ENCODE measurements at places on chromosomes 5 and 9.

DNA sequence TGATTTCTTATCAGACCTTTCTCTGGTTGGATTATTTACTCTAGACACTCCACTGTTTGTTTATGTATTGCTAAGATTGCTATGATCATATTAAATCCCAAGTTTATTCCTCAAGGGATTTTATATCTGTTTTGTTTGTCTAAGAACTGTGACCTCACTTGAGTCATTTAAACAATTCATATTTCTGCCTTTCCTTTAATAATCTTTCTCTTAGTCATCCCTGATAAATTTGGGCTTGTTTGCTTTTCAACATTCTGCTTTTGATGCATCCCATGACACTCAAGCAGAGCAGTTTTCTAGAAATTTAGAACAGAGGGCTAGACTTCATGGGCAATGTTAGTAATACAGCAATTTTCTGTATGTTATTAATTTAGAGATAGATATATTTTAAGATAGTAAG is 231.6 kb upstream of the TNC start:
- DNase-seq: no peak

- DNase-seq: no peak
Measured at GRCh38 chr9:37710046-37710445, 43.6 kb upstream of the TRMT10B start.

DNA sequence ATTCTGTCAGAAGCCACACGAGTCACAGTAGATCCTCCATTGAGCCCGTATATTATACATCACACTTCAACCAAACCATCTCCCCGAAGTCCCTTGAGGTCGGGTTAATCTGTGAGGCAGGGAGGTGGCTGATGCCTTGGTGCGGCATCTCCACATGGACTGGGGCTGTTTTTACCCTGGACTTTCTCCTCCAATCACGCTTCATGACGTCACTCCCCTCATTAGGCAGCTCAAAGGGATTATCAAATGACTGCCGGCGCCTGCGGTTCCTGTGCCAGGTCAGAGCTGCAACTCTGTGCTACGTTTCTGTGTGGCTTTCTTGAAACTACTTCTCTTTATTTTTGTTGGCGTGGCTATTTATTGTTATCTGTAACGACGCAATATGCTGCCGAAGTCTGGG is 53.7 kb downstream of the TMOD1 start:
- no peak for DNase-seq

DNA sequence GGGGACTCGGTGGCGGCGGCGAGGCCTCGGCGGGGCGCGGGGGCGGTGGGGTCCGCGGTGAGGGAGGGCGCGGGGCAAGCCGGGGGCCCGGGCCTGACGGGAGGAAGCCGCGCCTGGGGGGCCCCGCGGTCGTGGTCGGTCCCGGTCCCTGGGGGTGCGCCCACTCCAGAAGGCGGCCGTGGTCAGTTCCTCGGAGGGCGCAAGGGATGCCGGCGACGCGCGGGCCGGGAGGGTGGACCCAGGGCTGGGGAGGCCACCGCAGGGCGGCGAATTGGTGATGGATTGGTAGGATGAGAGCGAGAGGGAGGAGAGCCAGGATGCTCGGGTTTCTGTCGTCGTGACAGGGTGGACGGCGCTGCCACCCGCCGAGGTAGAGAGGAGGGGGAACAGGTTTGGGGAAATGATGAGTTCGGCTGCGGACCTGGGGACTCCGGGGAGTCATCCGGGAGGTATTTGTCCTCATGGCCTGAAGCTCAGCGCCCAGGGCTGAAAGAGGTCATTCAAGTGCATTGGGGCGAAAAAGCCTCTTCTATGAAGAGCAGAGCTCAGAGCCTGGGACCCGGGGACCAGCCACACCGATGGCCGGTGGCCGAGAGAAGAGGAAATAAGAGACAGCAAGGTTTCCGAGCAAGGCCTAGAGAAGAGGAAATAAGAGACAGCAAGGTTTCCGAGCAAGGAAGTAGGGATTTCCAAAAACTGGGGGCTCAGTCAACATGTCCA is 557 bp downstream of the GNG10 start:
- DNase-seq: no peak

GRCh38 chr9:110908894-110909293 is 129.4 kb downstream of the LPAR1 start:
- DNase-seq: no peak

DNA sequence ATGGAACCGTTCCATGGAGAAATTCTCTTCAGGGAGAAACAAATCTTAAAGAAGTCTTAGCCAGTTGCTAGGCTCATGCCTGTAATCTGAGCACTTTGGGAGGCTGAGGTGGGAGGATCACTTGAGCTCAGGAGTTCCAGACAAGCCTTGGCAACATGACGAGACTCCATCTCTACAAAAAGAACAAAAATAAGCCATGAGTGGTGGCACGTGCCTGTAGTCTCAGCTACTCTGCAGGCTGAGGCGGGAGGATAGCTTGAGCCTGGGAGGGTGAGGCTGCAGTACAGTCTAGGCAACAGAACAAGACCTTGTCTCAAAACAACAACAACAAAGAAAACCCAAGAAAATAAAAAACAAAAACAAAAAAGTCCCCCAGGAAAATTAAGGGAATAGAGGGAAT is 8.2 kb downstream of the HSPB3 start:
- DNase-seq: no peak

- DNase-seq: no peak
Measured at GRCh38 chr9:33202018-33202417, 34.9 kb upstream of the B4GALT1 start.

GRCh38 chr5:54520438-54520846 is 2.9 kb downstream of the SNX18 start:
- DNase-seq: no peak

- DNase-seq: no peak
Measured at GRCh38 chr9:77648234-77649108, at the start of gene GNA14. Gene GNA14, minus strand, starts transcription at chr9:77648322. Its CDS starts 529 bp downstream, at chr9:77647793.

- DNase-seq: no peak
Measured at GRCh38 chr5:59850766-59851165, 42.8 kb downstream of the PDE4D start.

- DNase-seq: no peak
Measured at GRCh38 chr5:170439944-170440269, 50.7 kb upstream of the KCNMB1 start.

DNA sequence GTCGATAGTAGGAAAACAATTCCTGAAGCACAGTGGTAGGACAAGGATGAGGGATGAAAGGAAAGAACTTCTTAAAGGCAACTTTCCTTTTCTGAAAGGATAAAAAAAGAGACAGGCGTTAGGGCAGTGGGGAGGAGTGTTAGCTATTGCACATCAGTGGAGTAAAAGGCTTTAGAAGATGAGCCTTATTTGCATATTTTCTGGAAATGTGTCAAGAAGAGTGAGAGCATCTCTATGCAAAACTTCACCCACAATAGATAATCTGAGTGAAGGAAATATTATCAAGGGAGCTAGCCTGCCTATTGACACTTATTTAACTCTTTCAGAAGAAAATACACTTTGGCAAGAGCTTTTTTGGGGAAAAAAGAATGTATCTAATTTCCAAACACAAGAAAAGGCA is 151.6 kb downstream of the MACIR start:
- DNase-seq: no peak

GRCh38 chr5:1090538-1090937 is 21.3 kb downstream of the SLC12A7 start:
- DNase-seq: no peak

- no peak for DNase-seq
Measured at GRCh38 chr5:168227001-168227400, 64.4 kb upstream of the WWC1 start.

- DNase-seq: no peak
Measured at GRCh38 chr5:173835661-173836060, 52.5 kb upstream of the CPEB4 start.
